ENCODE measurements at places on chromosomes 7 and 10. TPM values are rescaled to one million over a fixed set of nuclear protein-coding genes. Genes with fewer than 3 reads are reported as not detected.

LGI1 gene
- 0.12 TPM for total RNA-seq

MCM10 gene
- total RNA-seq, result 5.2 TPM

RNLS gene
- 11.6 TPM for total RNA-seq

MAGI2 gene
- 4.6 TPM for total RNA-seq

MBLAC1 gene
- 2.5 TPM for total RNA-seq

TMEM196 gene
- not detected for total RNA-seq

BLNK gene
- total RNA-seq, result not detected

Data from aortic smooth muscle cell (primary cell).